ENCODE measurements at places on chromosomes 12 and 14.

DNA sequence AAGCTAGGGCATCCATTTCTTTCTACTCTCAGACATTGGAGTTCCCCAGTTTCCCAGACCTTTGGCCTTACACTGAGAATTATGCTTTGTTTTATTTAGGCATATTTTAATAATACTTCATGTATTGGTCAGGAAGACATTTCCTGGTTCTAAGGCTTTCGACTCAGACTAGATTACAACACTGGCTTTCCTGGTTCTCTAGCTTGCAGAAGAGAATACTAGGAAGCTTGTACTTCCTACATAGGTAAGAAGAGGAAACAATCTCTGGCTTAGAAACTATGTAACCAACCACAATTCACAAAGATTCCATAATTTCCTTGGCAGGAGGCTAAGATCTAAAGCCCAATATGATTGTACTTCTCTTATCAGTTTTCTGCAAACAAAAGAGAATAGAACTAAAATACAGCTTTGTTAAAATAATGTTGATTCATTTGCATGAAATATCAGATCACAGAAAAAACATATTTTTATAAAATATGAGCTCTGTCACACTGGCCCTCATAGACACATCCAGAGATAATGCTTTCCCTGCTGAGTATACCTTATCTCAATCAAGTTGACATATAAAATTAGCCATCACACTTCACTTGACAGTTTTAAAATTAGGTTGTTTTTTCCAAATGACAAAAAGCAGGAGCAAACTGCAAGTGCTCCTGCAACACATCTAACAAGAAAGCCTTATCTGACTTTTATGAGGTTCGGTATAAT is 30.5 kb downstream of the CLEC2D start:
- no peak for DNase-seq

GRCh38 chr14:103966631-103967030 is 24.3 kb upstream of the RD3L start:
- DNase-seq = no peak

DNA sequence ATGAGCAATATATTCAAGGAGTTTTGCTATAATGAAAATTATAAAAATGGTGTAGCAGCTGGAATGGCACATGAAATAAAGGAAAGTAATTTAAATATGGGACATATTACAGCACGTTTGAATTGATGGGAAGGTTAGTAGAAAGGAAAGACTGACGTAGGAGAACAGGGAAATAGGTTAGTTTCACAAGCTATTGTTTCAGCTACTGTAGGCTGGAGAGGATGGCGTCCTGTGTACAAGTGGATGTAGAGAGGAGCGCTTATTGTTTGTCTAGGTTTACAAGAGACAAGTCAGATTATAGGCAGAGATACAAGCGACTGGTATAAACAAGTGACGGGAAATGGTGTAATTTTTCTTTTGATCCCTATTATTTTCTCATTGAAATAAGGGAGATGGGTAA is 431.2 kb upstream of the PDE3A start:
- no peak for DNase-seq

DNA sequence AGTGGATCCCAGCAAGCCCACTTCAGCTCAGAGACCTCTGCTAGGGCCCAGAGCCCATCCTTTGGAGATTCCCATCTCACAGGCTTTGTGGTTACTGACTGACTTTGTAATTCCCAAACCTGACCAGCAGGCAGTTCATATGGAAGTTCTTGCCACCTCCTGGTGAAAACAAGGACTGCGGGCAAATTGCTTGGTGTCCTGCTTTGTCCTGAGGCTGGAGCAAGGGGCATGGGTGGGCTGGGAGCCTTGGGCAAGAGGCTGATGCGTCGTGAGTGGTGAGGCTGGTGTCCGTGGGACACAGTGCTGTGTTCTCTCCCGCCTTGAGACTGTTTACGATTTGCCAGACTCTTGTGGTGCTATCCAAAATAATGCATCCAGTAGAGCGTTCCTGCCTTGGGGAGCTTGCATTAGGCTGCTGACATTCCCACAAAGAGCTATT is 91.0 kb downstream of the LRRC74A start:
- DNase-seq = no peak
